NCI-H1930 (cell line): ENCODE measurements at places on chromosomes 13 and 19.

- DNase-seq = no peak
Observed at GRCh38 chr19:6743066-6743465, 3.6 kb downstream of the TRIP10 start.

DNA sequence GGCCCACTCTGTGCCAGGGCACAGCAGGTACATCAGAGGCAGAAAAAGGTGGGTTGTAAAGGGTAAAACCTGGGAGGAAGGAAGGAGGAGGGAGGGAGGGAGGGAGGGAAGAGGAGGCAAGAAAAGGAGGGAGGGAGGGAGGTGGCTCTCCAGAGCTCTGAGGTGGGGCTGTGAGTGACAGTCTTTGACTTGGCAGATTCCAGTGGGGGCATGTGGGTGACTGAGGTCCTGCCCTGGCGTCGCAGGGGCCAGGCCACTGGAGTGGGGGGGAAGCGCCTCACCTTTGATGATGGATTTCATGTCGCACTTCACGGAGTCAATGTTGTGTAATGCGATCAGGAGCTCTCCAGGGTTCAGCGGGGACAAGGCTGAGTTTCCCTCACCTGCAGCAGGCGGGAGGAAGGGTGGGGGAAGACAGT, 6.0 kb upstream of the RSPH6A start:
- no peak for DNase-seq

GRCh38 chr19:1313695-1314613, 28.3 kb downstream of the EFNA2 start:
- no peak for DNase-seq

DNA sequence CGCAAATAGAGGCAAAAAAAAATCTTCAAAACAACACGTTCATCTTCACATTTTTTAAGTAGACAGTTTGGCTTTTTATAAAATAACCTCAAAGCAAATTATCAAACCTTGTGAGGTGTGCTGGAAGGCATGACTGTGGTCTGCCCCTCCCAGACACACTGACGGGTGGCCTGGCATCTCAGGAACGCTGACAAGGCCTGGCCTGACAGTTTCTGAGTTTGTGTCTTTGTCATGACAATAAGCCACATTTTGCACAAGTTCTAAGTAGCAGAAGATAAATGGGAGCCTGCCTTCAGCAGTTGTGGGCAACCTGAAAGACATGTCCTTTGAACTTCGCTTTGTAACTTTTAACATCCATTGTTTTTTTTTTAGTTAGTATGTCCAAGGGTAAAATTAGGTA, 38.5 kb downstream of the SOX21 start:
- DNase-seq = no peak

DNA sequence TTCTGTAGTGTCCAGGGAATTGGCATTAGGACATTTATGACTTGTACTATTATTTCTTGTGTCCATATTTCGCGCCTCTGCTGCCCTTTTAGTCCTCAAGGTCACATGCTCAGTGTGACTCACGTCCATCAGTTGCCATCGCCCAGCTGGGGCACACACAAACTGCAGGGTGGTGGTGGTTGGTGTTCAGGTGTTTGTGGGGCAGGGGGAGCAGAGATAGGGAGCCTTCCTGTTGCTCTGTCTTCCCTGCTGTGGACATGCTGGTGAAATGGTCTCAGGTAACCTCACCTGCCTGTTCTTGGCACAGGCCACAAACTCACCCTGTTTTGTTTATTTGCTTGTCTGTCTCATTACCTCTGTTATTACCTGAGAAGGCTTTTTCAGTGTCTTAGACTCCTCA, 22.4 kb downstream of the PRR12 start:
- DNase-seq = no peak

DNA sequence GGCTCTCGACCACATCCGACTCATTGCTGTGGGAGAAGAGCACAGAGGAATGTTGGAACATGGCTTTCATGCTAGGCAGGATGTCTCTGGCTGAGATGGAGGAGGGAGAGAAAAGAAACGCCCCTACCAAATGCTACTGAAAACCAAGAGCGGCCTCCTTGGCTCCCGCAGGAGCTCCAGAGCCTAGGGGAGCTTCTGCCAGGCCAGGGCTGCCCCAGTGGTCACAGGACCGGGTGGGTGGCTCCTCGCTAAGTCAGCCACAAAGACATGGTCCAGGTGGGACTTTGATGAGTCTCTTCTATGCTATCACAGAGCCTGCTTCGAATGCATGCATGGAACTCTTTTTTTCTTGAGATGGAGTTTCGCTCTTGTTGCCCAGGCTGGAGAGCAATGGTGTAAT, 6.7 kb downstream of the LONP1 start:
- DNase-seq = no peak

DNA sequence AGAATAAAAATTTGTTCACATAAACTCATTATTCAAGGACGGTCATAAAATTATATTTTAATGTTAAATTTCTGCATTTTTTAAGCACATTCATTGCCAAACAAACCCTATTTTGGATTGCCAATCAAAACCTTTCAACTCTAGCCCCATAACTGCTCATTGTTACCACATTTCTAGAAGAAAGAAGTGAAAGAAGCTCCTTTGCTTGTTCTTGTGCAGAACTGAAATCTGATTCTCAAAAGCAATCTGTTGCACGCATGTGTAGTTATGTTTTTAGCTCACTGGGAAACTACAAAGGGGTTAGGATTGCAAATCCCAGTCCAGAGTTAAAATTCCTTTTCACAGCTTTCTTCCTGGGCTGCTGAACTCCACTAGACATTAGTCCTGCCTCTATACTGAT, 109.5 kb upstream of the MIR17HG start:
- no peak for DNase-seq

GRCh38 chr19:7931221-7932061, 5.5 kb upstream of the CTXN1 start:
- DNase-seq = no peak

- DNase-seq = no peak
Observed at GRCh38 chr13:23771552-23771951, 117.6 kb downstream of the MIPEP start.

- DNase-seq = no peak
Observed at GRCh38 chr13:40094056-40094455, 438.6 kb downstream of the COG6 start.

DNA sequence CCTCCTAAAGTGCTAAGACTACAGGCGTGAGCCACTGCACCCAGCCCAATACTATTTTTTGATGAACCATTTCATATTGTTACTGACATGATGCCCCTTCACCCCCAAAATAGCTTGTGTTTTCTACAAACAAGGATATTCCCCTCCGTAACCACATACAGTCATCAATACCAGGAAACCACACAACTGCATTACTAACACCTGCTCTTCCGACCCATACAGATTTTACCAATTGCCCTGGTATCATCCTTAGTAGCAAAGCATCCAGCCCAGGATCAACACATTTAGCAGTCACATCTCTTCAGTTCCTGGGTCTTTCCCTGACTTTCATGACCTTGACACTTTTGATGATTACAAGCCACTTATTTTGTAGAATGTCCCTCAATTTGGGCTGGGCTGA, 33.6 kb downstream of the KCTD15 start:
- no peak for DNase-seq

- DNase-seq = no peak
Observed at GRCh38 chr19:40576151-40576584, 505 bp upstream of the SHKBP1 start.

DNA sequence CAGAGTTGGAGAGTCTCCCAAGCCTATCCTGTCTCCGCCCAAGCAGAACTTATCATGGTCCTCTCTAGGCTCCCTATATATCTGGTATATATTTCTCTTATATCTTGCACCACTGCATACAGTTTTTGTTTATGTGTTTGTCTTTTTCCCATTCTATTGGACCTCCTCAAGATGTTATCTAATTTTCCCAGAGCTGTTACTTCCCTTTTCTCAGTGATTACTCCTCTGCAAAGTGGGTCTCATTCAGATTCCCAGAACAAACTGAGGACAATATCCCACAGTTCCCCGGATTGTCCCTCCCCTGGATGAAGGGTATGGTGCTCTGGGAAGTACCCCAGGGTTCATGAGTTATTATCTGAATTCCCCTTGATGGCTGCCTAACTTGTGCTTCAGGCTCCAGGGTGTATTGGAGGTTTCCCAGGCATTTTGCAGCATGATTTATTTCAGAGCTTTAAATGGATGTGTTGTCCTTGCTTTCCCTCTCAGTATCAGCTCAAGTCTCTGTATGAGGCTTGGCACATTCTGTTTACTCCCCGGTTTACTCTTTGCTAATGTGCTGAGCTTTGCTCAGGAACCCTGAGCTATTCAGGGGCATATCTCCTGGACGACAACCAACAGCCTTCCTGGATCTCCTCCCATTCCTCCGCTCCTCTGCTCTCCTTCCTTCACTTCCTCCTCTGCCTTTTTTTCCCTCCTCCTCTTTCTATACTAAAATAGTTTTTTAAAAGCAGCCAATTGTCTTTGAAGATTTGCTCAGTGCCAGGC, 329.3 kb downstream of the SPRY2 start:
- no peak for DNase-seq

DNA sequence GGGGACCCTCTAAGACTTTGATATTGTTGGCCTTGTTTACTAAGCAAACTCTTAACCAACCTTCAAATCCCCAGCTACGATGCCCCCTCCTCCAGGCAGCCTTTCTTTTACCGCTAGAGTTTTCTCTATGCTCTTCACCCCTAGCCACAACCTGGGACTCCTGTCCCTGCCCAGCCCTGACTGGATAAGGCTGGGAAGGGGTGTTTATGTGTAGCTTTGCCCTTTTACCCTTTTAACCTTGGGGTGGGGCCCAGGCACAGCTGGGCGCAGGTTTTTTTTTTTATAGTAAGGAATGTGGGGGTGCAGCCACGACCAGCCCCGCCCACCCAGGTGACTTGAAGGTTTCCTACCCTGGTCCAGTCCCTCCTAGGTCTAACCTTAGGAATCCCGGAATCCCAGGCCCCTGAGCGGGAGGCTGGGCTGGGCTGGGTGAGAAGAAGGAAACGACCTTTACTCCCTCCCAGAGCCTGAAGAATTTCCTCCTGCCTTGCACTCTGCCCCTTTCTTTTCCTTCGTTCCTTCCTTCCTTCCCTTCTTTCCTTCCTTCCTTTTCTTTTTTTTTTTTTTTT, 12.2 kb downstream of the TJP3 start:
- DNase-seq = no peak

DNA sequence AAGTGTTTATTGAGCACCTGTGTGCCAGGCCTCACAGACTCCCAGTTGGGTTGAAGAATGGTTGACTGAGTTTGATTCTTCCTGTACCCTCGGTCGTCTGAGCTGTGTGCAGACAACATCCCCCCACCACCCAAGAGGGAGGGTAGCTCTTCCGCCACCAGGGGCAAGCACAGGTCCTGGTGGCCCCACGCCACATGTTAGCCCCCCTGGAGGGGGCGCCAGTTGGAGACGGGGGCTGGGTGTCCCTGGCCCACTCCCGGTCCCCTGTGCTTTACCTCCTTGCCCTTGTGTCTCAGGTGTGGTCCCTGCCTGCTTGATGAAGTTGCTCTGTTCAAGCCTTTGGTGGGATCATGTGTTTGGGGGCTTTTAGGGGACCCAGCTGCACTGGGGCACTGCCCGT, 27.2 kb downstream of the COLGALT1 start:
- DNase-seq = no peak

GRCh38 chr19:35704218-35704617, at the start of gene ZBTB32:
ZBTB32 (plus strand) TSS chr19:35704558; CDS start chr19:35714627, 10,069 bp downstream.
- DNase-seq = no peak

DNA sequence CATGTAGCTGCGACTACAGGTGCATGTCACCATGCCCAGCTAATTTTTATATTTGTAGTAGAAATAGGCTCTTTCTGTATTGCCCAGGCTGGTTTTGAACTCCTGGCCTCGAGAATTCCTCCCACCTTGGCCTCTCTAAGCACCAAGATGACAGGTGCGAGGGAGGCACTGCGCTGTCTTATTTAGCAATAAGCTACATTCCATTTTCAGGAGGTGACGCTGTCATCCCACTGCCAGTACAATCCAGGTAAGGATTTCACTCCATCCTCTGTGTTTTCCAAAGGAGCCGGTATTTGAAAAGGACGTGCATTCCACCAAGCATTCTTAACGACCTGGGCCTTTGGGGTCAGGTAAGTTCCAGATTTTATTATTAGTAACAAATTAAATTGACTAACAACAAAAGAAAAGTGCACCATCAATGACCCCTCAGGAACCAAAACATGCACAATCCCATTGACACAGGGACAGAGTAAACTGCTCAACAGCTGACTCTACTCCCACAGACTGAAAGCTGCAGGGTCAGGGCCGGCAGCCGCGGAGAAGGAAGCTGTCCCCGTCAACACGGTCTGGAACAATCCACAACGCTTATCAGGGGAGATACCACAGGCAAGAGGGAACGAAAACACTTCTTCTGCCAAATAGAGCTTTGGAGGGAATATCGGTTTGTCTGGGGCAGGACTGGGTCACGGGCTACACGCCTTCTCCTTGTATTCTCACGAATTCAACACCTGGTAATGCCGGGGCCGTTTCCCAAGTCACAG, 82.8 kb downstream of the INSR start:
- DNase-seq = no peak

GRCh38 chr13:88862095-88862620, 1191.0 kb downstream of the SLITRK5 start:
- peak; percentile 65 for DNase-seq

DNA sequence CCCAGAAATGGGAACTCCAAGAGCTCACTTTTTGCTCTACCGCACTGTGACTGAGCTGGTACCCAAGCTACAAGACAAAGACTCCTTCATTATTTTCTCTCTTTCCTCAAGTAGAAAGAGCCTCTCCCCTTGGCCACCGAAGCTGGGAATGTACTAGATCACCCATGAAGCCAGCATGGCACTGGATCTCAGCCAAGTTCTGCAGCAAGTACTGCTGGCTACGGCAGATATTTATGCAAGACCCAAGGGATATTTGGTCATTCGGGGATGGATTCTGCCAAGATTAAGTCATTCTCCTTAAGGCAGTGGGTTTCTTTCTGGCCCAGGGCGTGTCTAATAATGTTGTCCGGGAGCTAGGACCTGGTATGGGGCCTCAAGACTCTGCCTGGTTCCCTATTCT, 633.5 kb downstream of the SLITRK1 start:
- DNase-seq = no peak

- DNase-seq = no peak
Observed at GRCh38 chr19:9673912-9674662, 813 bp downstream of the ZNF562 start.

GRCh38 chr19:4472174-4472974, at the start of gene HDGFL2:
HDGFL2 (plus strand) TSS chr19:4472297; CDS start chr19:4472351, 54 bp downstream.
- DNase-seq = no peak

GRCh38 chr13:41144576-41144975, 12.0 kb upstream of the KBTBD6 start:
- no peak for DNase-seq

DNA sequence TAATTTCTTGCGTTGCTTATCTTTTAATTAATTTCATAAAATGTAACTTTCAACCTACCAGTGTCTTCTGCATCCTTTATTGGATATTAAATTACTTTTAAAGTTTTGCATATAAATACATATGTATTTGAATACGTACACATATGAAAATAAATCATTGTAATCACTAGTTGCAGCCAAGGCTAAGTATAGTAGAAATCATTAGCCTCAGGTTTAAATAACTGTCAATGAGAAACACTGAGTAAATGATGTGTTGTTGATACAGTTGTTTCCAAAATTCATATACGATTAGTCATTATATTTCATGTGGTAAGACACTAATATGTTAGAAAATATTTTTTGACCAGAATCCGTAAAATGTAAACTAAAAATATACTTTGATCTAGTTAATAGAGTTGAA, 1267.1 kb upstream of the PCDH20 start:
- no peak for DNase-seq

- no peak for DNase-seq
Observed at GRCh38 chr19:19297759-19298158, 22.6 kb downstream of the SUGP1 start.
